ENCODE measurements at places on chromosomes 16 and 17. TPM values are rescaled to one million over a fixed set of nuclear protein-coding genes. Genes with fewer than 3 reads are reported as not detected.

DNA sequence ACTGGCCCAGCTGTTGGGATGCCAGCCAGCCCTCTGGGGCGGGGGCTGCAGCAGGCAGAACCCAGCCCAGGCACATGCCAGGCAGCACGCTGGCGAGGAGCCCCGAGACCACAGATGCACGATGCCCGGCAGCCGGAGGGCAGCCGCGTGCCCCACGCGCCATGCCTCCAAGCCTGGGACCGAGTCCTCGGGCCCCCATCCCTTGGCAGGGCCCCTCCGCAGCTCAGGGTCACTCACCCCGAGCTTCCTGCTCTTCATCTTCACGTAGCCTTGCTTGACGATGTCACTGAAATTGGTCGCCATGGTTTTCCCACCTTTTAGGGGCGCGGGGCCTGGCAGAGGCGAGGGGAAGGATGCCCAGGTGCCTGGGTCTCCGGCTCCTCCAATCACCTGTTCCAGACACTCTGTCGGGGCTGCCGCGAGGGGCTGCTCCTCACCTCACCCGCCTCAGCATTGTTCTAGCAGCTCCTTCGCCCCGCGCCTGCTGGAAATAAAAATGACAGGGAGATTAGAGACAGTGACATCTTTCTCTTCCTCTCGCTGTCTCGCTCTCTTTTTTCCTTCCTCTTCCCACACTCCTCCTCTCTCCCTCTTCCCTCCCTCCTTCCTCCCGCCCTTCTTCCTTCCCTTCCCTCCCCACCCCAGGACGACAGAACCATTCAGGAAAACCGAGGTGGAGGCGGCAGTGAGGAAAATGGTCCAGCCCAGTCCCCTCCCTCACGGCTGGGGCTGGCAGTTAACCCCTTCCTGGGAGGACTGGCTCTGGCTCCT is 6.9 kb downstream of the DOK4 start:
- peaks cover 4% of the 10 kb centered on the region for H3K36me3 ChIP-seq
- H3K4me3 ChIP-seq, result peak overlapping the region; percentile 55
- peak overlapping the region; percentile 66 for H3K27ac ChIP-seq
- peaks cover 52% of the 10 kb centered on the region for H3K4me1 ChIP-seq
- H3K27me3 ChIP-seq, result no peaks in the 10 kb centered on the region

The AXIN2 gene
- total RNA-seq, result 63.6 TPM

GRCh38 chr17:40129498-40129897 is 7.7 kb downstream of the MSL1 start:
- DNase-seq, result no peak
- H3K36me3 ChIP-seq, result peaks cover 90% of the 10 kb centered on the region
- no peak overlapping the region for H3K4me3 ChIP-seq
- H3K27me3 ChIP-seq, result no peaks in the 10 kb centered on the region

The CTRB1 gene
- not detected for total RNA-seq

The DCXR gene
- 143 TPM for total RNA-seq

Measured in upper lobe of right lung (tissue), 1 donor.